Regular cardiac myocyte (primary cell): ENCODE measurements at places on chromosomes 3 and 15. TPM values are rescaled to one million over a fixed set of nuclear protein-coding genes. Genes with fewer than 3 reads are reported as not detected.

PARL gene
- 38.9 and 43.7 TPM in 2 replicates for total RNA-seq

NBEAL2 gene
- 2.7 and 3.4 TPM in 2 replicates for total RNA-seq

C3orf70 gene
- 1.1 and 1.9 TPM in 2 replicates for total RNA-seq

TAGLN3 gene
- total RNA-seq: 0.85 and 8.6 TPM in 2 replicates

GOLGA8O gene
- 0.56 and 0.58 TPM in 2 replicates for total RNA-seq

ASB14 gene
- total RNA-seq: not detected in 2 replicates

RCN2 gene
- total RNA-seq: 42.9 and 61.4 TPM in 2 replicates

APOD gene
- total RNA-seq: 0.19 and 1.4 TPM in 2 replicates

LSAMP gene
- under 0.01 and 0.28 TPM in 2 replicates for total RNA-seq

ZIC4 gene
- total RNA-seq: not detected in 2 replicates
